Lower lobe of right lung (tissue), 2 donors: ENCODE measurements at places on chromosomes 7 and 10.

- DNase-seq, result no peak
Observed at GRCh38 chr10:76009531-76009930, 578.1 kb downstream of the LRMDA start.

- no peak for DNase-seq
Observed at GRCh38 chr7:132806834-132807233, 230.6 kb upstream of the PLXNA4 start.

DNA sequence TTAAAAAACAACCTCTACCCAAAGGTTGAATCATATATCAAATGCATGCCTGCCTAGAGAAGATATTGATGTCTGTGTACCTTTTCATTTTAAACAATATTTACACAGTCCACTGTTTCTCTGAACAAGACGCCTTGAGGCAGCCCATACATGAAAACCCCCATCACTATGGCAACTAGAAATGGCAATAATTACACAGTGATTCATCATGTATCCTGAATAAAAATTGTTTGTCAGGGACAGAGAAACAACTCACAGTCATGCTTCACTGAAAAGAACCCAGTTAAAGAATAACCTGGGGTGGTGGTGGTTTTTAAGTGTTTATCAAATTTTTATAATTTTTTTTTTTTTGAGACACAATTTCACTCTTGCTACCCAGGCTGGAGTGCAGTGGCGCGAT, 19.7 kb downstream of the DNAJC12 start:
- no peak for DNase-seq

DNA sequence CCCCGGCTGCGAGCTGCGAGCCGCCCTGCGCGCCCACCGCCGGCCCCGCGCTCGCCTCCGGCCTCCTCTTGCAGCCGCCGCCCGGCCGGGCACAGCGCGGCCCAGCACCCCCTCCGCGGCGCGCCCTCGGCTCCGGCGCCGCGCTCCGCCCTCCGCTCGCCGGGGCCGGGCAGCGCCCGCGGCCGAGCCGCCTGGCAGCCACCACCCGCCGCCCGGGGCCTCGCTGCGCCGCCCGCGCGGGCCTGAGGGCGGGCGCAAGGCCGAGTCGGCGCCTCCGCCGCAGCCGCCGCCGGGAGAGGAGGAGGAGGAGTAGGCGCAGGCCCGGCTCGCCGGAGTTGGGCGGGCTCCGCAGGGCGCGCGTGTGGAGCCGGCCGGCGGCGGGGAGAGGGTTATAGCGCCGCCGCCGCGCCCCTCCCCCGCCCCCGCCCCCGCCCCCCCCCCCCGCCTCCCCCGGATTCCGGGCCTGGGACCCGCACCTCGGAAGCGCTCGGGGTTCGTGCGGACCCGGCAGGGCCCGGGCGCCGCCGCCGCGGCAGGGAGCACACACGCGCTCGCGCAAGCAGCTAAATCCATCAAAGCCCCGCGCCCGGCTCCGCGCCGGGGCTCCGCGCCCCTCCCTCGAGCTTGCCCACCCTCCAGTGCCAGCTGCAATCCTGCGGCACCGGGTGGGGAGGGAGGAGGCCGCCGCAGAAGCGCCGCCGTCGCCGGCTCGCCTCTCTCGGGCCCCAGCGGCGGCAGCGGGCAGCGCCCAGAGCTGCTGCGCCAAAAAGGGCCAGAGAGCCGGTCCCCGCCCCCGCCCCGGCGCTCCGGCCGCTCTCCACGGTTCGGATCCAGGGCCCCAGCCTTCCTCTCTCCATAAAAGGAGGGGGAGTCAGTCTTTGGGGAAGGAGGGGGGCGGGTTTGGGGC, at the start of gene PDGFA:
TSS of gene PDGFA (minus strand) at position 363 of the 907 bp plus-strand sequence. CDS start 845 bp downstream, outside the sequence.
- DNase-seq, result peak; percentile 72

DNA sequence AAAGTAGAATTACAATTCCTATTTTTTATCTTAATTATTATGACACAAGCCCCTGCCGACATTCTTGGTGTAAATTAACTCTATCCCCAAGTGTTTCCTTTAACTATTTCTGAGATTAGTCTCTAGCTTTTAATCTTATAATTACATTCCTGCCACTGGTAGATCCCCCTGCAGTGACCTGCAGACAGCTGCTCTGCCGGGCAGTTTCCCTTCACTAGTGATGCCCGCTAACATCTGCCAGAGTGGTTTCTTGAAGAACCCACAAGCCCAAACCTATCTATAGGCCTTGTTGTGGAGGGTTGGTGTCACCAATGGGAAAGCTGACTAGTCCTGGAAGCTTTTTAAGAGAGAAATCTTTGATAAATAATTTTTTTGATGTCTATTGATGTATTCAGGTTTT, 50.0 kb downstream of the ADAM22 start:
- no peak for DNase-seq

DNA sequence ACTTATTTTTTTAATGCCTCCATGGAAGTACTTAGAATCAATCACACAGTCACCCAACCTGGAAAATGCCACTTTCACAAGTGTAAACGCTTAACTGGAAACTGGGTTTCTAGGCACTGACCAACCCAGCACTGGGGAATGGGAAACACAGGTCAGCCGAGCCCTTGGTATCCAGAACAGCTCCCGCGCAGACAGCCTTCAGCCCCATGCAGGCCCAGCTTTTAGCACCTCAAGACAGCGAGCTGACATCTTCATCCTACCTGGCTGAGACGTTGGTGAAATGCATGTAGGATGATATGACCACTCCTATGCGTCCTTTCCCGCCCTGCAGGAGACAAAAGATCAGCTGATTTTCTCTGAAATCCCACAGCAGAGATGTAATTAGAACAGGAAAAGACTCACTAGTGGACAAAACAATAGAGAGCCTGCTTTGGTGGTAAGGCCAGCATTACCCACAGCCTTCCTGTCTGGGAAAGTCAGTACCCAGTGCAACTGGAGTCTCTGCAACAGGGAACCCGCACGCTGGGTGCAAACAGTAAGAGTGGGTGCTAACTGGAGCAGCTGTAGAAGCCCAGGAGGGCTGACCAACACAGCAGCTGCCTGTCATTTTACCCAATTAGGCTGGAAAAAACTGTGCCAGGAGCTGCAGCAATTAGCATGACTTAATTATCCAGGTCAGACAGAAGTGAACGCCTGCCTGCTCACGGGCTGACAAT, 153.7 kb downstream of the TNS3 start:
- no peak for DNase-seq

GRCh38 chr10:127486355-127486754, 62.8 kb upstream of the NPS start:
- no peak for DNase-seq

- peak; percentile 85 for DNase-seq
Observed at GRCh38 chr10:124092250-124092859, 1.0 kb downstream of the CHST15 start.

GRCh38 chr7:17732083-17732482, 208.2 kb downstream of the SNX13 start:
- DNase-seq, result no peak

- no peak for DNase-seq
Observed at GRCh38 chr10:102406815-102407214, 11.3 kb downstream of the NFKB2 start.

DNA sequence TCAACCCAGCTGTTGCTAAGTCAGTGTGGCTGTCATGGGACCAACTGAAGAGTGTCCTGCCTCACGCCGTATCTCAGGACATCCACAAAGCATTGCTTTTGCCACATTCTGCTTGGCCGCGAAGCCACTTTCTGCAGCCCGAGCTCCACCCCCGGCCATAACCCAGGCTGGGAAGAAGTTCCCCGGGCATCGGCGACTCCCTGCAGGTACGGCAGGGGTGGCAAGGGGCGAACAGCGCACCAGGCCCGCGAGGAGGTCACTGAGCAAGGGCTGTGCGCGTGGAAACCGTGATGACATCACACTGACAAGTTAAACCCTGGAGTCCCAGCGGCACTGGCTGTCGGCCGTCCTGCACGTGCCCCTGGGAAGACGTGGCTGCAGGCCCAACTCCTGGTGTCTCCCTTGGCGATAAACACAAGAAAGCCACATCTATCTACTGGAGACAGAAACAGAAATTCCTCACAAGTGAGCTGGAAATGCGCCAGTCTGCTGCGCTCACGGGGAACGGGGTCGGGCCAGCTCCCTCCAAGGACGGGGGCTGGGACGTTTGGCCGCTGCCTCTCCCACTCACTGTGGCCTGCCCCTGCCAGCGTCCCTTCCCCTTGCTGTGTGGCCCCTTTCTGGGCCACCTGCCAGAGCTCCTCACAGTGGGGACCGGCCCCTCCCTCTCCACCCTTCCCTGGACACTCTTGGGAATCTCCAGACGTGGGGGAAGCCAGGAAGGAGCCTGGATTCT, 326.3 kb downstream of the DNAJB6 start:
- no peak for DNase-seq

DNA sequence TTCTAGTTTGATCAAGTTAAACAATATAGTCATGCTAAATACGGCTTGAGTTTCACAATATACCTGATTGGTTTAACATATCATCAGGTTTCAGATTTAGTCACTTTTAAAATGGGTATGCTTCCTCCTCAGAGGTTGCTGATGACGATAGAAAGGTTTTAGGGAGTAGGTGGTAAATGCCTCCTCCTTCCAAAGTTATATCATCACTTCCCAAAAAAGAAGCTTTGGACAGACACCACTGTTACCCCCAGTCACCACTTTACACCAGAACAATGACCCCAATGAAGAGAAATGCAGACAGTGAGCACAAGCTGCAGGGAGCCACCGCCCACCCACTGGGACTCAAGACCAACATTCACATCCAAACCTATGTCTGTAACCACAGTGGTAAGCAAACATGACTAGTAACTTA, 244.6 kb downstream of the SORCS1 start:
- no peak for DNase-seq

GRCh38 chr10:126646110-126646509, 24.4 kb downstream of the C10orf90 start:
- no peak for DNase-seq

GRCh38 chr7:156841497-156841896, 51.5 kb downstream of the LMBR1 start:
- no peak for DNase-seq

GRCh38 chr7:75626954-75627353, 111.8 kb downstream of the HIP1 start:
- peak; percentile 60 for DNase-seq

DNA sequence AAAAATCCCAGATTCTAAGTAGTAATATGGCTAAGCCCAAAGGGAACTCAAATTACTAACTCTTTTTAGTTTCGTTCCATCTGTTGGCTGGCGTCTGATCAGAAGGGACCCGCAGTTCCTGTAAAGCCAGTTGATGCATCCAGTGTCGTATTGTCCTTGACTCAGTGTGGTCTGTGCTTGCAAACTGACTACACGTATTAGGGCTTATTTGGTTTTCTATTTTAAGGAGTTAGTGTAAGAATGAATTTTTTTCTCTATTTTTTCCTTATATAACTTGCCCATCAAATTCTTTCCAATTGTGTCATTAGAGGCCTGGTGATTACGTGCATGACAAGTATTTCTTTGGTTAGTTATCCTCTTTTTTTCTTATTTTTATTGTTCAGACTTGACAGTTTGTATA, 9.7 kb downstream of the ABCA13 start:
- no peak for DNase-seq

GRCh38 chr10:33616956-33617355, 282.5 kb upstream of the NRP1 start:
- DNase-seq, result no peak
